ENCODE measurements at places on chromosomes 3 and 15.

DNA sequence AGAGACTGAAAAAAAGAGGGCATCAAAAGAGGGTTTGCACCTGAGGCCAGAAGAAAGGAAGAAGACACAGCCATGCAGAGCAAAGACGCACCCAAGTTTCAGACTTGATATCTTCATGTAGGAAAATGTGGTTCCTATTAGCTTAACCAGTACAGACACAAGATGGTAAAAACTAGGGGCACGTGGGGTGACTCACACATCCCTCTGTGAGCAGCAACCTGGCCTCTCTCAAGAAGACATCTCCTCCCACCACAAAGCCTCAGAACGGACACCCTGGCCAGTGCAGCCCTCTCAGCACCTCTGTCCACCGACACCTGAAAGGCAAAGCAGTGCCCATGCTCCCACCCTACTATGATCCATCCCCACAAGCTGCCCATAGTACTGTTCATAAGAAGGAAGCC is 33.3 kb downstream of the GLB1 start:
- peak; percentile 32 for DNase-seq

- DNase-seq: no peak
Observed at GRCh38 chr3:163543662-163544061, 1534.6 kb downstream of the SI start.

- DNase-seq: no peak
Observed at GRCh38 chr3:12490547-12490946, 6.3 kb downstream of the TSEN2 start.

GRCh38 chr3:148389916-148390315 is 307.8 kb upstream of the AGTR1 start:
- DNase-seq: no peak

DNA sequence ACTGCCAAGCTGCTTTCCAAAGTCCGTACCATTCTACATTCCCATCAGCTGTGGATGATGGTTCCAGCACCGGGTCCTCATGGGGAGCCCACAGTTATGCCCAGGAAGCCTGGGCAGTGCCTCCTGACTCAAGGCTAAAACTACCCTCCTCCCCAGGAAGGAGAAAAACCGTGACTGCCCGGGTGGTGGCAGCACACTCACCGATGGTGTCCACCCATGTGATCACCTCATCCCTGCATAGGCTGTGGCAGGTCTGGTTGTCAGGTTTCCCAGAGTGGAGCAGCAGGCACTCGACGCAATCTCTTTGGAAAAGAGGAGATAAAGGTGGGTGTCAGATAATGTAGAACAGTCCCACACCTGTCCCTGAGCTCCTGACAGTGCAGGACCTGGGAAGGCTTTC is 38.6 kb downstream of the UMPS start:
- DNase-seq: no peak

DNA sequence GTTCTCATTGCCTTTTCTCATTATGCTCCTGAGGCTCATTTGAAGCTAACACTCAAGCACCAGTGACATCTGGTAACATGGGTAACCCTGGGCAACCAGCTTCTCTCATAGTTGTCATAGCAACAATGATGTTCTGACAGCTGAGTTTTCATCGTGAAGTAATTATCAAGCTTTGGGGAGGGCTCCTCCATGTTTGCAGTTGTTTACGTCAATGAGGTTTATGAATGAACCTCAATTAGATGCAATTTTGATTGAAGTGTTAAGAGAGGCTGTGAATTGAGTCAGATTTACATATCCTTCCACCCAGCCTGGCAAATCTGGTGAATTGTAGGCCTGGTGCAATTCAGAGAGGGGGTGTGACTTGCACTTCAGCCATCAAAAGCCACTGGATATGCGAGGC is 119.3 kb upstream of the CHD2 start:
- no peak for DNase-seq

GRCh38 chr3:46974421-46975171 is 1.9 kb downstream of the CCDC12 start:
- no peak for DNase-seq

GRCh38 chr3:13106308-13107001 is 33.2 kb upstream of the IQSEC1 start:
- no peak for DNase-seq

All from fibroblast of the conjunctiva (primary cell).